ENCODE measurements at places on chromosomes 1 and 21.

DNA sequence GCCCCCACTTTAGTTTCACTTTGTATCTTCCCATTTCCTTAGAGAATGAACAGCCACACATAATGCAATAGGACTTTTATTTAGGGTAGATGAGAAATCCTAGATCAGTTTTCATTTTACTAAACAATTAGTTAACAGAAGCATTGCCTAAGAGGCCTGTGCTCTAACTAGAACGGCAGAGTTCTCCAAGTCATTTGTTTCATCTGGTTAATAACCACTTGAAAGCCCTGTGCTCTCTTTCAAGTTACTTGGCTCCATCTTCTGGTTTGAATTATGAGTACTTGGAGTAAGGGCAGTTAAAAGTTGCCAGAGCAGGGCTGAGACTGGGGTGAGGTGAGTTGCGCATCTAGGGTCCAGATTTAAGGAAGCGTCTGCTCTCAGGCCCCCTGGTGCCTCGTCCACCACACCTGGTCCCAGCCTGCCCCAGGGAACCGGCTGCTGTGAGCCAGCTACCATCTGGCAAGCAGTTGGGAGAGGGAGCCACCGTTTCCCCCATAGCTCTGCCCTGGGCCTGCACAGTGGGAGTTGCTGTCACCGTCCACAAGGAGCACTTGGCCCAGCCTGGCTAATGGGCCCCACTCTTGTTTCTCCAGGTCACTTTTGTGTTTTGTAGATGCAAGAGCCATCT lies 18.1 kb upstream of the SLC44A3 start:
- DNase-seq: no peak

DNA sequence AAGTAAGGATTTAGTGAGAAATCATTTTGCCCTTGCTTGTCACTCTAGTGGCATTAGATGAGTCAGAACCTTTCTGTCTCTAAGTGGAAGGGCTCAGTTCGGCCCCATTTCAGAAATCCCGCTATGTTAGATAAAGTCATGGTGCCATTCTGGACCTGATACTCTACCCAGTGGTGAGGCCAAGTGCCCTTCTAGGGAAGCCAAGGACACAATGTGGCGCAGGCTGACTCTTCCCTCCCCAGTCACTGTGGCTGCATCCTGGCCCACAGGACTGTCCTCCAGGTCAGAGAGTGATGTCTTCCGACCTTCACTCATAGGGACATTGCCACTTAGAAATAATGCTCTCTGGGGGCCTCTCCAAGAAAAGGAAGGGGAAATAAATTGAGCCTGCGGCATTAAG lies 48.3 kb upstream of the MTR start:
- no peak for DNase-seq

GRCh38 chr1:161989786-161990185 lies 33.9 kb downstream of the OLFML2B start:
- DNase-seq: no peak

- no peak for DNase-seq
Measured at GRCh38 chr1:116409751-116410191, 36.7 kb downstream of the ATP1A1 start.

GRCh38 chr1:220788900-220789299 lies 2.2 kb downstream of the MTARC1 start:
- DNase-seq: no peak

- no peak for DNase-seq
Measured at GRCh38 chr1:59689730-59690129, 125.0 kb upstream of the HOOK1 start.

DNA sequence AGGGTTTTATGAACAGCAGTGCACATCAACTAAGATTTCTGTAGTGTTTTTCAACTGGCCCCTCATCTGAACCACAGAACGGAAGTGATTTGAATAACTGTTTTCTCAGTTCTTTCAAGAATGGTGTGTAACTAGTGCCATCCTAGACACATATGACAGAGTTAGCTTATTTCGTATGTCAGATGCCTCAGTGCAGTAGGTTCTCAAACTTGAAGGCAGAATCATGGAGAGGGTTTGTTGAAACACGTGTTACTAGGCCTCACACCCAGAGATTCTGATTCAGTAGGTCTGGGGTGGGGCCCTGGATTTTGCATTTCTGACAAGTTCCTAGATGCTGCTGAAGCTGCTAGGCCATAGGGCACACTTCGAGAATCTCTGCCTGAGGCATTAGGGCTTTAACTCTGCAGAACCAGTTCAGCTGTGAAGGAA lies 49.0 kb downstream of the SCCPDH start:
- no peak for DNase-seq

GRCh38 chr1:159960721-159961381 lies 6.8 kb upstream of the SLAMF9 start:
- DNase-seq: no peak

DNA sequence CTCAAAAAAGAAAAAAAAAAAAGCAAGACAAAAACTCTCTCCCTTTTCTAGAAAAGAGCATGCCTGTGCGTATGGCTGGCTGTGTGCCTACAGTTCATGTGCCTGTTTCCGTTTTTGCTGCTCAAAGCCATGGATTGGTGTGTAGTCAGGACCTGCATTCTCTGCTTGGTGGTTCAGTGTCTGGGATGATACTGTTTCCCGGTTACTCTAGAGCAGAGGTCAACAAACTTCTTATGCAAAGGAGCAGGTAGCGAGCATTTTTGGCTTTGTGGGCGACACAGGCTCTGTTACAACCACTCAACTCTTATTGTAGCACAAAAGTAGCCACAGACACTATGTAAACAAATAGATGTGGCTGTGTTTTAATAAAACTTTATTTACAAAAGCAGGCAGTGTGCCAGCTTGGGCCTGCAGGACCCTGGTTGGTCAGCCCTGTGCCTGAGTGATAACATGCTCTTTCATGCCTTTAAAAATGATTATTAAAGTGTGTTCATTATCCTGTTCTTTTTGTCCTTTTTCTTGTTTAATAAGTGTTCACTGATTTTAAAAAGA lies 524.2 kb downstream of the KIF26B start:
- no peak for DNase-seq

GRCh38 chr1:118185084-118185832 lies at the start of gene SPAG17:
Gene SPAG17 (minus strand): TSS chr1:118185228. CDS start chr1:118185157, 71 bp downstream.
- DNase-seq: no peak

- DNase-seq: no peak
Measured at GRCh38 chr1:173301507-173301906, 94.4 kb upstream of the TNFSF4 start.

- no peak for DNase-seq
Measured at GRCh38 chr1:94644352-94644751, 102.8 kb upstream of the F3 start.

DNA sequence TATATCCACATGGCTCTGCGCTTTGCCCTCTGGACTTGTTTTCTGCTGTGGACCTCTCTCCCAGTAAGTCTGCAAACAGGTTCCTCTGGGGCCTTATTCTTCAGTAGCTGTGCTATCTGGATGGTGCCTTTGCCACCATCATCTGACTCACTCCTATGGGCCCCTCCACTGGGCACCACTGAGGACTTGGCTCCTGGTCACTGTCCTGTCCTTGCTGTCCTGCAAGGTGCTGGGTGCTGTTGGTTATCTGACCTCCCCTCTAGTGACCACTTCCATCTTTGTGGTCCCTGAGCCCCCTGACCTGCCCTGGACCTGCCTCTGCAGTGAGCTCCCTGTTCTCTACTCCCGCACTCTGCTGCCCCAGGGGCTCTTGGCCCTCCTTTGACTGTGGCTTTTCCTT lies 6.7 kb downstream of the CNIH3 start:
- no peak for DNase-seq

DNA sequence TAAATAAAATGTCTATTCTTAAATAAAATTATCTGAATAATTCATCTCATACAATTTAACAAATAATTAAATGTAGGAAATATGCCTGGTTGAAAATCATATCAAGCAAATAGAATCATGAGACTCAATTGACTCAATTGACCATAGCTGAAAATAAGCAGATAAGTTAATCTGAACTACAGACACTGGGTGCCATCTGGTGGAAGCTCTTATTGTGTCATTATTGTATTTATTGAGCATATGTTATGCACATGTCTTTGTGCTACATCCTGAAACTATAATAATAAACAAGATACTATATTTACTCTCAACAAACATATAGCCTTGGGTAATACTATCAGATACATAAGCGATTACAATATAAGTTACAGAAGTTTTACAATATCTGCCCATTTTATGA lies 41.0 kb downstream of the BRINP3 start:
- no peak for DNase-seq

DNA sequence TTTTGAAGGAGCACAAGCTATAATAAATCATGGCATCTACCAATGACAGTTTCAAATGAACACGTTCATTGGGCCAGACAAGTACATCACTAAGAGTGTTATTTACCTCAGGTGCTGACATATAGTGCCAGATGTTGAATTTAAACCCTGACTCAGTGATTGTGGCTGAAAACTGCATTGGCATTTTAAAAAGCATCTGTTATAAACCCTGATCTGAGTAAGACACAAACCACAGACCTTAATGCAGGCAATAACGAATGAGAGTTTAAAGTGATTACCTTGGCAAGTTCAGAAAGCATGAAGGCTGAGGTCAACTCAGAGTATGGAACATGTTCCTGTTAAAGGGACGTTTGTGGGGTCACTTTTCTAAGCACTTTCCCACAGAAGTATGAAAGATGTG lies 865.1 kb upstream of the TMPRSS15 start:
- no peak for DNase-seq

GRCh38 chr1:4027492-4028138 lies 127.5 kb upstream of the C1orf174 start:
- no peak for DNase-seq

DNA sequence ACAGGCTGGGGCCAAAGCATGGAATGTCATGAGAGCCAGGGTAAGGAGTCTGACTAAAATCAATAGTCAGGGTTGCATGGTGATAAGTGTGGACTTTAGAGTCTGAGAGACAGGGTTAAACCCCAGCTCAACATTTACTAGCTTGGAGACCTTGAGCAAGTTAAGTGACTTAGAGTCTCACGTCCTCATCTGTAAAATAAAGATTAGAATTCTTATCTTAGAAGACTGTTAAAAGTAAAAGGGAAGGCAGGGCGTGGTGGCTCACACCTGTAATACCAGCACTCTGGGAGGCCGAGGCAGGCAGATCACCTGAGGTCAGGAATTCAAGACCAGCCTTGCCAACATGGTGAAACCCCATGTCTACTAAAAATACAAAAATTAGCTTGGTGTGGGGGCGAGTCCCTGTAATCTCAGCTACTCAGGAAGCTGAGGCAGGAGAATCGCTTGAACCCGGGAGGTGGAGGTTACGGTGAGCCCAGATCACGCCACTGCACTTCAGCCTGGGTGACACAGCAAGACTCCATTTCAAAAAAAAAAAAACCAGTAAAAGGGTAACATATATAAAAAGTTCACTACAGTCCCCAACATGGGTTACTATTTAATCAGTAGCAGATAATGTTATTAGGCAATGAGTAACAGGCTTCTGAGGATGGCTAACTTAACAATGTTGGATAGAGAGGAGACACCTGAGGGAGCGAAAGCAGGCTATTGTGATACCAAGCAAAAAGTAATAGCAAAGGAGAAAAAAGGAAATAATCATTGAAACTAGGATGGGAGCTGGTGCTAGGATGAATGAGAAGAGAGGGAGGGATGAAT lies 20.8 kb downstream of the TMCO1 start:
- DNase-seq: no peak

DNA sequence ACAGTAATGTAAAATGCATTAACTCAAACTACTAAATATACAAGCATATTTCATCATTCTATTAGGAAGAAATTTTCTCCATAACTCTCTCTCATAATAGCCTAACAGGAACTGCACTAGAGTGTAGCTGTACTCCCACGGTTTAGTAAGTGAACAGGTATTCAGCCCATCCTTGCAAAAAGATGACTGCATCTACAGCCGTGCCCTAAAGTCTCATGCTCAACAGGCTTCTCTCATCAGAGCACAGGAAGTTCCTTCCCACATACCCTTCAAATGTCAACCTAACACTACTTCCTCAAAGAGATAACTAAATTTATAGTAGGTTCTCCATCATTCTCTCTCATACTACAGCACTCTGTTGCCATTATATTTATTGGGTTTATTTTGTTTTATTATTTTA lies 251.6 kb downstream of the AKT3 start:
- peak; percentile 45 for DNase-seq

DNA sequence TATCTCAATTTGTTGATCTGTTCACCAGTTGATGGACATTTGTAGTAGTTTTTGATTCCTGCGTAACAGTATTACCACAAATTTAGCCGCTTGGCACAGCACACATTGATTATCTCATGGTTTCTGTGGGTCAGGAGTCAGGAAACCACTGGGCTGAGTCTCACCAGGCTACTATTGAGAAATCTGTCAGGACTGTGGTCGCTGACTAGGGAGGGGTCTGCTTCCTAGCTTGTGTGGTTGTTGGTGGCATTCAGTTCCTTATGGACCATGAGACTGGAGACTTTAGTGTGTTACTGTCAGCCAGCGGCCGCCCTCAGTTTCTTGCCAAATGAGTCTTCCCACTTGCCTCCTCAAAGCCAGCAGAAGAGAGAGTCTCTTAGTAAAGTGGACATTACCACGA lies 9.8 kb downstream of the PEX14 start:
- DNase-seq: no peak

DNA sequence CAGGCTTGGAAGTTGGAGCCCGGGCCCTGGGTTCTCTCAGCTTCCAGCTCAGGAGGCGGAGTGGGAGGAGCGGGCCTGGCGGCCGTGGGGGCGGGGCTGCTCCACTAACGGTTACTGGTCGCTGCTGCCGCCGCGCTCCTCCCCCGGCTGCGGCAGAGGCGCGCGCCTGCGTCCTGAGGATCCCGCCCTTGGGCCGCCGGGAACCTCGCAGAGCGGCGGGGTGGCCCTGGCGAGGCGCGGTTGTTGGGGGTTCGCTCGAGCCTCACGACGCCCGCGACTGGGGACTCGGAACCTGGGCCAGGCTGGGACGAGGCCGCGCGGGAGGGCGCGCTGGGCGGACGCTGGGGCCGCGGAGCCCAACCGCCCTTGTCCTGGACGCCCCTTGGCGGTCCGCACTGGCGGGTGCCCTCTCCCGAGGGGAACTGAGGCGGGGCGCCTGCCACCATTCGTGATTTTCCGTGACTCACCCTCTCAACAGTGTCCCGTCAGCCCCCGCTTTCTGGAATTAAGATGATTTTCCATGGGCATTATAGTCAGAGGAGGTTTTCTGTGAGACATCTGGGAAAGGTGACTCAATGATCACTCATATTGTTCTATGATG lies 34.1 kb downstream of the OR2G3 start:
- peak; percentile 8 for DNase-seq

GRCh38 chr1:155651861-155652661 lies 36.5 kb downstream of the YY1AP1 start:
- DNase-seq: no peak

DNA sequence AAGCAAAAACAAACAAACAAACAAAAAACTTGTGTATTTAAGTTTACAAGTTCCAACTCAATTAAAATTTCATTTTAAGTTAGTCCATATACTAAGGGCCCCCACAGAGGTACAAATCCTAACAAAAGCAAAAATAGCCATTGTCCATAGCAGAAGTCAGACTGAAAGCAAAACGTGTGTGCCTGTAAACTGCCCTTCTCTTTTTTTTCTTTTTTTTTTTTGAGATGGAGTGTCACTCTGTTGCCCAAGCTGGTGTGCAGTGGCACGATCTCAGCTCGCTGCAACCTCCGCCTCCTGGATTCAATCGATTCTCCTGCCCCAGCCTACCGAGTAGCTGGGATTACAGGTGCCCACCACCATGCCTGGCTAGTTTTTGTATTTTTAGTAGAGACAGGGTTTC lies 11.6 kb upstream of the IFNGR2 start:
- DNase-seq: no peak

- no peak for DNase-seq
Measured at GRCh38 chr1:228341814-228342626, 64.6 kb downstream of the TRIM11 start.

- no peak for DNase-seq
Measured at GRCh38 chr1:91603409-91603808, 102.8 kb downstream of the CDC7 start.

GRCh38 chr1:204624631-204625216 lies 60.8 kb downstream of the LRRN2 start:
- no peak for DNase-seq

GRCh38 chr1:12754738-12755137 lies 8.7 kb downstream of the CFAP107 start:
- no peak for DNase-seq
